ENCODE measurements at places on chromosomes 3 and 15.

- DNase-seq: no peak
These were observed 92.0 kb upstream of the TRIM42 start for GRCh38 chr3:140585828-140586227.

DNA sequence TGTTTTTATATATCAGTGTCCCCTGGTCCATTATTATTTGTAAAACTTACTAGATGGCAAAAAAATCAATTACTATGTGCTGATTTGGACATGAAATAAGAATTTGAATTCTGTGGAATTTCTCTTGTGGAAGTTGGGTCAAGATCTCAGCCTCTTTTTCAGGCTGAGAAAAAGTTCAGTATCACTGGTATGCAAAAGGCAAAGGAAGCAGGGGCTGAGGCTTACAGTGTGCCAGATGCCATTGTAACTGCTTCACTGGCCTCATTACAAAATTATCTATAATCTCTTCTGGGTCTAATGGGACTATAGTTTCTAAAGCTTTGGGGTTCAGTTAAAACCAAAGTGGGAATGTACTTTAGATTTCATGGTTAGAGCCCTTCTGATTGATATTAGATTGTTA, 125.9 kb upstream of the SLC7A14 start:
- DNase-seq: no peak

DNA sequence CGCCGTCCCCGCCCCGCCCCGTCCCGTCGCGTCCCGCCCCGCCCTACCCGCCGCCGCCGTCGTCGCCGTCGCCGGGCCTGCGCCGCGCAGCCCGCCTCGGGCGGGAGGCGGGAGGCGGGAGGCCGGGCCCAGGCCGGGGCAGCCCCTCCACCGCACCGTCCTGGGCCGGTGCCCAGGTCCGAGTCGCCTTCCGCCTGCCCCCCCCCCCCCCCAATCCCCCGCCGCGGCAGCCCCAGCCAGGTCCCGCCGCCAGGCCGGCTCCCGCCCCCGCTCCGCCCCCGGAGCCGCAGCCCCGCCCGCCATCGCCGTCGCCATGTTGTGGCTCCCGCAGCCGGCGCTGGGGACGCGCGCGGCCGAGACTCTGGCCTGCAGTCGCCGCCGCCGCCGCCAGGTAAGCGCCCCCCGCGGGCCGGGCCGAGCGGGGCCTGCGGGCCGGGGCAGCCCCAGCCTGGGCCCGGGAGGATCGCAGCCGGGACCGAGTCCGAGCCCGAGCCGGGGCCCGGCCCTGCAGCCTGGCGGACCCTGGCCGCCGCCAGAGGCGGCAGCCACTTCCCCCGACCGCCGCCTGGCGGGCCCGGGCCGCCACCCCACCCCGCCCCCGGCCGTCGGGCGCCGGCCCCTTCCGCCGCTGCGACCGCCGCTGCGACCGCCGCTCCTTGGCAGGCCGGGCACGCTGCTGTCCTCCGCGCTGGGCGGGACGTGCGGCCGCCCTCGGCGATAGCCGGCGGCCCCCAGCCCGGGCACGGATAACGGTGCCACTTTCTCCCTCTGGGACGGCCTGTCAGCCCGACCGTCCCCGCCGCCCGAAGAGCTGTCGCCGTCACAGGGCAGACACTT, at the start of gene ZNF592:
TSS of gene ZNF592 (plus strand) at position 319 of the 837 bp plus-strand sequence. CDS start 34,084 bp downstream, outside the sequence.
- no peak for DNase-seq

- DNase-seq: no peak
These were observed 14.5 kb upstream of the CFAP100 start for GRCh38 chr3:126380011-126380768.

- DNase-seq: no peak
These were observed 44.3 kb upstream of the UBE2E1 start for GRCh38 chr3:23761440-23761896.

Data from NCI-H1092 (cell line).